ENCODE measurements at places on chromosomes 7 and 10.

- DNase-seq = no peak
Measured at GRCh38 chr7:70456719-70457118, 675.2 kb upstream of the GALNT17 start.

DNA sequence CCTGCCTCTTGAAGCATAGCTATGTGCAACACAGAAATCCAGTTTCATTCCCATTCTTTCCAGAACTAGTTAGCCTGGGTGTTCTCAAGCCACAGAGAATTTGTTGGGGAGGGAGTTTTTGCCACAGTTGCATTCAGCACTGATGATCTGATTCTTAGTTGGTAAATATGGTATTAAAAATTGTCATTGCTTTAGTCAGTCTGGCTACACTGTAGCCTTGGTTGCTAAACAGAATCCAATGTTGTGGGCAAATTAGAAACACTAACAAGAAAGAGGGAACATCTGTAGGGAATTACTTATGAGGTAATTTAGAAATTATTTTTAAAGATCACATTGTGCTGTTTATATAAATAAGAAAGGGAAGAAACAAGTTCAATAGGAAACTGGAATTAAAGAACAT lies 57.0 kb upstream of the CC2D2B start:
- DNase-seq = no peak

- no peak for DNase-seq
Measured at GRCh38 chr10:5547681-5547930, 22.8 kb downstream of the CALML3 start.

- no peak for DNase-seq
Measured at GRCh38 chr7:131034166-131034881, 293.4 kb upstream of the MKLN1 start.

DNA sequence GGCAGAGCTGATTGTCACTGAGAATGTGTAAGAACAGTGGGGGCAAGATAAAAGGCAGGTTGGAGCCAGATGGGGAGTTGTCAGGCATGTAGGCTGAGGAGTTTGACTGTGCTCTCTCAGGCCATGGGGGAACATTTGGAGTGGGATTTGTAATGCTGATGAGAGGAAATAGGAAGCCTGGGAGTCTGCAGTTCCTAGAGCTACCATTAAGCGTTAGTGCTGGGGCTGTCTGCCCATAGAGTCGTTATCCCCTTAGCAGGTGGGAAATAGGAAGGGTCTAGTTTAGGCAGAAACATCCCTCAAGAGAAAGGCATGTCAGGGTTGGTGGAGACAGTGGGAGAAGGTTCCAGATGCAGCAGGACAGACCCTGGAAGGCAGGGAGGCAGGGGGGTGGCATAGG lies 75.5 kb downstream of the RPS24 start:
- DNase-seq = no peak

- no peak for DNase-seq
Measured at GRCh38 chr10:2201534-2202099, 464.3 kb upstream of the ADARB2 start.

- DNase-seq = no peak
Measured at GRCh38 chr7:116195451-116195850, 14.9 kb upstream of the TES start.

- DNase-seq = no peak
Measured at GRCh38 chr10:50410066-50410811, 158.9 kb upstream of the ASAH2 start.

DNA sequence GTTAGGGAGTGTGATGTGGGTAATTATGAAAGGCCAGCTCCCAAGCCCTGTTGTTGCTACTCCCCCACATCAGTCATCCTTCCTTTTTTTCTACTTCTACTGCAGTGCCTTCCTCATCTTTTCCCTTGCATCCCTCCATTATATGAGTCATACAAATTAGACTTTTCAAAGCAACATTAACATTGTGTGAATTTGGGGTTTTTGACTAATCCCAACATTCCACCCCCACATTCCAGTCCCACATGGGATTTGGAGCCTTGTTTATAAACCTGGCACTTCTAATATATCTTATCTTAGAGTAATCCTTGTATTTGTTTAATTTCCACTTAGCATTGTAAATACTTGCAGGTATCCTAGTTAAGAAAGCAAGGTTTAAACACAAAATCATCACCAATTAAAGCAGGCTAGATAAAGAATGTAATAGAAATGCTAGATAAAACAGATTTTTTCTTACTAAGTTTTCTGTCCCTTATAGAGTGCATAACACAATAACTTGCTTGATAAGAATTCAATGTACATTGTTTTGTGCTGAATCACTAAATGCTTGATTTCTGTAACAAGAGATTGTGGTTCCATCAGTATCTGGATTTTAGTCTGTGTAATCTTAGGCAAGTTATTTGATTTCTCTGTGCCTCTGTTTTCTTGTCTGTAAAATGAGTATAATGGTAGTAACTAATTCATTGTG lies 165.8 kb downstream of the CFTR start:
- DNase-seq = peak; percentile 21

Data from BJ (cell line).